ENCODE measurements at places on chromosomes 2 and 18.

GRCh38 chr2:36307441-36307840 lies 48.1 kb upstream of the CRIM1 start:
- DNase-seq = no peak

DNA sequence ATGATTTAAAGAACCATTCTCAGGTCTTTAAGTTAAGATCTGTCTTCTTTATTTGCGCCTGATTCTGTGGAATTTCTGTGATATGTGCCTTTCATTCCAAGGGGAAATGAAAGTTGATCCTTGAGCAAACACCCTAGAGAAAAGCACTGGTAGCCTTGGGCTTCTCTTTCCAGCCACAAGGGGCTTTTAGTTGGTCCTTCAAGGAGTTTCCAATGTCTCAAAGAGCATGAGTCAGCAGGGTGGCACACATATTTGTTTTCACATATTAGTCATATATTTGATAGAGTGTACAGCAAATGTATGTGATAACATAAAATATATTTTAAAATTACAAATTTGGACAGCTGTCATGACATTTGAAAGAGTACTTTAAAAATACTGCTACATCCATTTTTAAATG lies 339.5 kb downstream of the TXNL1 start:
- DNase-seq = no peak

- no peak for DNase-seq
Measured at GRCh38 chr18:27461957-27462356, 276.8 kb upstream of the CHST9 start.

DNA sequence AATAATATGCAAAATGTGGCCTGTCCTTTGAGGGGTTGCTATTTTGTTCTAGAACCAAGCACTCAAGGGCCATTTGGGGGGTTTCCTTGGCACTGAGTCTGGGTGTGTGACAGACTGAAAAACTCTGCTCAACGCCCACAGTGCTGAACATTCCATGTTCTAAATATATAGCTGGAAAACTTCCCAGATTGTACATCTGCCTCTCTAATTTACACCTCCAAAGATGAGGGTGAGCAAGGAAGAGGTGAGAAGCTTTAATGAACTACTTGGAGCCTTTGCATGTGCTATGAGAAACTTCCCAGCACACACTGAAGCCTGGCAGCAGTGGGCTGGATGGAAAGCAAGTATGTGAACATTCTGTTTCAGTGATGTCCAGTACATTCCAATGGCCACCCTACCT lies 296.7 kb upstream of the KCNH7 start:
- DNase-seq = no peak

DNA sequence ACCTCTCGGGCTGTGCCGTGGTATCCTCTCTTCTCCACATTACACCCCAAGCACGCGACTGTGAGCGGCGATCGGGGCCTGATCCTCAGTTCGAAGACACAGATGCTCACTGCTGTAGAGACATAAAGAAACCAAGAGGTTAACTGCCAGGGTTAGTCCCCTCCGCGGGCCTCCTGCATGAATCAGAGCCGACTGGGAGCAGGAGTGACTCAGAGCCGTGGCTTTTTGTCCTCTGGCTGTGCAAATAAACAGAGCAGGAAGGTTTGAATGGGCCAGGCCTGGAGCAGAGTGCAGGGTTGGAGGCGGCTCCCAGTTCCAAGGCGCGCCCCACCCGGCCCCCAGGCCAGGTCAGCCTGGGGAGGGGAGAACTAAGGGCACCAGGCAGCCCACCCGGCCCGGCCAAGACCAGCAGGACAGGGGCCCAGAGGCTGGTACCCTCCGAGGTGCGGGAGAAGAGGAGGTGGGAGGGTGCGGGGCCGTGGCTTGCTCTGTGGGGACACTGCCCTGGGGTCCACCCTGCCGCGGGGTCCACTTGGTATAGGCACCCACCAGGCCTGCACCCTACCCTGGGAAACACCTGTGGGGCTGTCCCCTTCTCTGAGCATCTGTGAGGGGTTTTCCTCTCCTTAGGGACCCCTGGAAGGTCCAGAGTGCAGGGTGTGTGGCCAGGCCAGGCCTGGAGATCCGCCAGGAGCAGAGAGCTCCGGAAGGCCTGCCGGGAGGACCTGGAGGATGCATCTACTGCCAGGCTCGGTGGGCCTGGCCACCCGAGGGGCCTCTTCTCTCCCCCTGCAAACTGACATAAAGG lies 16.5 kb downstream of the TWIST2 start:
- peak; percentile 2 for DNase-seq
